ENCODE measurements at places on chromosomes 7 and 10.

DNA sequence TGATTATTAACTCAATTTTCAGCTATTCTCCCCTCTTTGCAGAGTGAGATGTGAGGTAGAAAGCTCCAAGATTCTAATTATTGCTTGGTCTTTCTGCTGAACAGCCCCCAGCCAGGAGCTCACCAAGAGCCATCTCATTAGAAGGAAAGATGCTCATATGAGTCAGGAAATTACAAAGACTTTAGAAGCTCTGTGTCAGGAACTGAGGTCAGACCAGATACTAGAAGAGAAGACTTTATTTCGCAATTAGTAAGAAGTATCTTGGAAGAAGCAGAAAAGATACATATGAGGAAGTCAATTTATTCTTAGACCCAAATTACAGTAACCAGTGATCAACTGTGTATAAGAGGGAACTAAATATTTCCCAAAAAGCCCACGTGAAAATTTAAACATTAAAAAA is 626.9 kb downstream of the ZWINT start:
- no peak for DNase-seq

GRCh38 chr7:3032256-3032655 is 11.4 kb downstream of the CARD11 start:
- DNase-seq: no peak

- DNase-seq: no peak
Observed at GRCh38 chr7:12508554-12508953, 62.0 kb upstream of the SCIN start.

DNA sequence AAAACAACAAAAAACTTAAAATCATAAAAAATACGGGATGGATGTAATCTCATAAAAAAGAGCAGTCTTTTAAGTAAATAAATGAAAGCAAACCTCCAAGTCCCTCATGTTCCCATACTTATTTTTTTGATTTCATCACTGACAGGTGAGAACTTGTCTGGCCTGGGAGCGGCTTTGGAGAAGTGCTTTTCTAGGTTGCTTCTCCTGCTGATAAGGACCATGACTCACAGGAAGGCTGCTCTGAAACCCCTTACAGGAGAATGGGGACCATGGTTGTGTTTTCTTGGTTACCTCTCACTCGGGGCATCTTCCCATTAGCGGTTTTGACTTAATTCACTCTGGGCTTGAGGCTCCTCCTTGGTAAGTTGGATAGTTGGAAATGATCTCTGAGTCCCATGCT is 237.4 kb downstream of the CAMK1D start:
- DNase-seq: no peak

DNA sequence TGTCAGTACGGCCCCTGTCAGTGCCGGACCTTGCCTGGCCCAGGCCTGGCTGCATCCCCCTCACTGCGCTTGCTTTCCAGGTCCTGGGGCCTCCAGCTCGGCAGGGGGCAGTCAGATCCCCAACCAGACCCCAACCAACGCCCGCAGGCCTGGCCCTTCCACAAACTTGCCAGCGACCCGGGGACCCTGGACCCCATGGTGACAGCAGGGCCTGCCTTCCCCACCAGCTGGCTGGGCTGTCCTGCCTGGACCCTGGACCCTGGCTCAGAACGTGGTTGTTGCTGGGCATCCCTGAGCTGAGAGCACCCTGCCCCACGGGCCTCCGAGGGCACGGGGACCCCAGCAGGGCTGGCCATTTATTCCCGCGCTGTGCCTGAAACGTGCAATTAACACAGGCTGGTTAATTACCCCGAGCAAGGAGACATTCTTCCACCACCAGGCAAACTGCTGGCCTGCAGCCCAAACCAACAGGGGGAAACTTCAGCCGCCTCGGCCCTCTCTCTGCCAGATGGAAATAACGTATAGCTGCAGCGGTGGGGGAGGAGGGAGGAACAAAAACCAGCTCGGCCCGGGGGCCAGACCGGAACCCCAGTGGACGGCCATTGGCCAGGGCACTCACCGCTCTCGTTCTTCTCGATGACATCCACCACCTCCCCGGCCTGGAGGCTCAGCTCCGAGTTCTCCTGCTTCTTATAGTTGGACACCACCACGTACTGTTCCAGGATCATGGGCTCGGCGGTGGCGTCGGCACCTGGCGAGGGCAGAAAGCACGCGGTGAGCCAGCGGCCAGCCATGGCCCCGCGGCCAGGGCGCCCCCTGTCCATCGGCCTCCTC is 167.1 kb downstream of the NEURL1 start:
- DNase-seq: no peak

- DNase-seq: no peak
Observed at GRCh38 chr10:97718659-97719142, 5.2 kb downstream of the MARVELD1 start.

- no peak for DNase-seq
Observed at GRCh38 chr7:38748056-38748610, 117.0 kb upstream of the AMPH start.

GRCh38 chr10:100826983-100827818 is 81.8 kb downstream of the PAX2 start:
- DNase-seq: peak; percentile 25

- DNase-seq: no peak
Observed at GRCh38 chr7:37986908-37987330, 66.5 kb downstream of the EPDR1 start.

DNA sequence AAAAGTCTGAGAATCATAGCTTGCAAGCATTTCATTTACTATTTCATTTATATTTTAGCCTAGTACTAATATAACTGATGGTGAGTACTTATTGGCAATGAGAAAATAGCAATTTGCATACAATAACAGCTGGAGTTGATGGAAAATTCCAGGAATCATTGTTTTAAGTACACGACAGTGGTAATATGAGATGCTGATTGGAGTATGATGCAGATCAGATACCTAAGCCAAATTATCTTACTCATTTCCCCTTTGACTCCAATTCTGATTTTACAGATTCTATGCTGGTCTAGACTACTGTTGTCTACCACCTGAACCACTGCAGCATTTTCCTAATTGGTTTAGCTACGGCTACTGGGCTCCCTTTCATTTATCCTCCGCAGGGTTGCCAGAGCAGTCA is 36.7 kb downstream of the GNG11 start:
- no peak for DNase-seq
